ENCODE measurements at places on chromosomes 3 and 15.
A peak's percentile ranks its signal among the peaks of the same experiment; 100 is the strongest.

DNA sequence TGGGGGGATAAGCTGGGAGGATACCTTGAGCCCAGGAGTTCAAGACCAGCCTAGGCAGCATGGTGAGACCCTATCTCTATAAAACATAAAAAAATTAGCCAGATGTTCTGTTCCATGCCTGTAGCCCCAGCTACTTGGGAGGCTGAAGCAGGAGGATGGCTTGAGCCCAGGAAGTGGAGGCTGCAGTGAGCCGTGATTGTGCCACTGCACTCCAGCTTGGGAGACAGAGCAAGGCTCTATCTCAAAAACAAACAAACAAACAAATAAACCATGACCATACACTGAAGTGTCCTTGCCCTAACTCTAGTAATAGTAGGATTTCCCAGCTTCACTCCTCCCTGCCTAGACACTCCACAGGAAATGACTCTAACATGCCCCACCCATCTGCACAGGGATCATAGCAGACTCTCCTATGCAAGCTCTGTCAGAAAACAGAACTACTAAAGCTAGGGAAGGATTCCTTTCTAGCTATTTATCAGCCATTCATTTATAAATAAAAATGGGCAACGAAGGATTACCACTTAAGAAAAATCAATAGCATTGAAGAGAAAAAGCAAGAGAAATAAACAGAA, 4.6 kb downstream of the ERICH6 start:
- DNase-seq: no peak

GRCh38 chr15:50145451-50145872, 26.4 kb upstream of the ATP8B4 start:
- peak; percentile 88 for DNase-seq

DNA sequence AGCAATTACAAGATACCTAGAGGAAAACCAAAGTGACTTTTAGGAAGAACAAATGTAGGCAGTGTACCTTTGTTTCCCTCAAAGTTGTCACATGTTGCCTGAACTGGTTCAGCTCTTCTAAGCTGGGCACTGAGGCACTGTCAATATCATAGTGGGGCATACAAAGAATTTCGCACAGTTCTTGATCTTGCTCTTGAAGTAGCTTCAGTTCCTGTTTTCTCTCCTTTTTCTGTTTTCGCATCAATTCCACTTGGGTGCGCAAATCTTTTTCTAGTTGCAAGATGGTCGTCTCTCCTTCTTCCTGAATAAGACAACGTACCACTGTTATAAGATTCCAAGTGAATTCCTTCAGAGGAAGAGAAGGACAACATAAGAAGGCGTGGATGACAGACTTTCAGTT, 12.7 kb downstream of the PRC1 start:
- DNase-seq: no peak

- no peak for DNase-seq
Measured at GRCh38 chr3:168616915-168617314, 521.2 kb upstream of the GOLIM4 start.

GRCh38 chr3:52774901-52775864, 2.2 kb upstream of the ITIH1 start:
- DNase-seq: no peak

- no peak for DNase-seq
Measured at GRCh38 chr3:64900617-64901521, 213.1 kb upstream of the ADAMTS9 start.

- DNase-seq: no peak
Measured at GRCh38 chr3:71541313-71541712, 42.2 kb downstream of the FOXP1 start.

GRCh38 chr3:4724051-4724629, 231.0 kb downstream of the ITPR1 start:
- DNase-seq: no peak

GRCh38 chr3:15964605-15965442, 167.0 kb upstream of the ANKRD28 start:
- DNase-seq: no peak
